ENCODE measurements at places on chromosomes 13 and 19.
A peak's percentile ranks its signal among the peaks of the same experiment; 100 is the strongest.

DNA sequence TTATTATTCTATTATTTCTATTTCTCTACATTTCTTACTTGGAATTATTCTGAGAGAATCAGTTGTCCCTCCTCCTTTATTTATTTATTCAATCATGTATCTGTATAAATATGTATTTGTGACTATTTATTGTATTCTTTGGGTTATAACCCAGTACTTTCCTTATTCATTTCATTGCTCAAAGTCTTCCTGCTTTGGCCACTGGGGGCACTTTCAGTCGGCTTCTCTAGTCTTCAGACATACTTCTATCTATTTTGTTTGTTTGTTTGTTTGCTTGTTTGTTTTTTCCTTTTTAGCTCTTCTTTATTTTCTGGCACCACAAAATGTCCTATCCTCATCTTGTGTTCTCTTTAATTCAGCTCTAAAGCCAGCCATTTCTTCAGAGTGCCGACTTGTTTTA is 260.4 kb downstream of the NALCN start:
- no peak for DNase-seq
- no peak overlapping the region for H3K4me3 ChIP-seq
- no peaks in the 10 kb centered on the region for H3K36me3 ChIP-seq
- H3K27ac ChIP-seq: no peak overlapping the region
- no peaks in the 10 kb centered on the region for H3K4me1 ChIP-seq
- no peaks in the 10 kb centered on the region for H3K27me3 ChIP-seq

GRCh38 chr13:73938372-73939070 is 195.7 kb downstream of the KLF12 start:
- no peak overlapping the region for H3K4me3 ChIP-seq
- H3K27me3 ChIP-seq: no peaks in the 10 kb centered on the region
- no peaks in the 10 kb centered on the region for H3K4me1 ChIP-seq
- no peak for DNase-seq
- H3K36me3 ChIP-seq: no peaks in the 10 kb centered on the region

DNA sequence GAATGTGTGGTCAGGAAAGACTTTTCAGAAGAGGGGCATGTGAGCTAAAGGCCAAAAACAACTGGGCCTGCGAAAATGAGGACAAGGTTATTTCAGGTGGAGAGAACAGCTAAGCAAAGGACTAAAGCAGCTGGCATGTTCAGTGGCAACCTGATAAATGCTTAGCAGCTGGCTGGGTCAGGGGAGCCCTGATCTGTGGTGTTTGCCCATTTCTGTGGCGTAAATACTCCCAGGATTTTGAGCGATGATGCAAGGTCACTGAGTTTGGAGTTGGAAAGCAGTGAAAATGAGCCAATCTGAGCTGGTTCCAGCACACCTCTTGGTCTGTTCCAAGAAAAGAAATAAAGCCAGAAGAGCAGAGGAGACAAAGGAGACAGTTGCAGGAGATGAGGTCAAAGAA is 704.3 kb downstream of the UQCRFS1 start:
- no peak overlapping the region for H3K4me3 ChIP-seq
- no peaks in the 10 kb centered on the region for H3K27me3 ChIP-seq
- DNase-seq: no peak
- no peak overlapping the region for H3K27ac ChIP-seq

GRCh38 chr13:46624353-46624752 is 71.4 kb downstream of the LRCH1 start:
- H3K27me3 ChIP-seq: no peaks in the 10 kb centered on the region
- H3K4me3 ChIP-seq: no peak overlapping the region
- H3K36me3 ChIP-seq: no peaks in the 10 kb centered on the region
- peaks cover 8% of the 10 kb centered on the region for H3K4me1 ChIP-seq

- H3K27me3 ChIP-seq: no peaks in the 10 kb centered on the region
- no peak overlapping the region for H3K4me3 ChIP-seq
- H3K4me1 ChIP-seq: no peaks in the 10 kb centered on the region
- H3K27ac ChIP-seq: no peak overlapping the region
- H3K36me3 ChIP-seq: no peaks in the 10 kb centered on the region
These were observed 9.1 kb upstream of the LILRB5 start for GRCh38 chr19:54266133-54266532.

DNA sequence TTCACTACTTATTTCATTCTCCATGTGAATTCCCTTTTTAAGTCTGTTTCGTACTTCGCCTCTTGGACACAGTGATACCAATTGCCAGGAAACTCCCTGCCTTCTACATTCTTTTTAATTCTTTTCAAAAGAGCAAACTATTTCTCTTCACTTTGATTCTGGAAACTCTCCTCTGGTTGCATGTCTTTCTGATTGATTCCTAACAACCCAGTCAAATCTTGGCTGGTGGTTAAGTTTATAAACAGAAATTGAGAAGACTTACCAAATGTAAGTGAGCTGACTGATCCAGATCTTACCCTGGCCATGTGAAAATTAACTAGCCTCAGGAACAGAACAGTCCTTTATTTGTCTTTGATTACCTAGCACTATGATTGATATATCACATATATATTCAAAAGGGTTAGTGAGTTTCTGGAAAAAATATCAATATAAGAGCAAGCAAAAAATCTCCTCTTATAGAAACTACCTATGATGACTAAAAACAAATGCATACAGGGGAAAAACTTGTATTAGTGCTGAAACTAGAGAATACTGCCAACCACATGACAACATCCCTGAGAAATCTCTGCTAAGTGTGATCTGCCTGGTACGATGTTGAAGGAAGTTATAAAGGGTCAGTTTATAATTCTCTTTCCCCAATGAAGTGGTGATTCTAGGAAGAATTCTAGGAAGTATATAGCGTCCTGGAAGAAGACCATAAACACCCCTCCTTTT is 152.6 kb upstream of the HTR2A start:
- H3K4me3 ChIP-seq: no peak overlapping the region
- H3K4me1 ChIP-seq: no peaks in the 10 kb centered on the region
- no peaks in the 10 kb centered on the region for H3K27me3 ChIP-seq

DNA sequence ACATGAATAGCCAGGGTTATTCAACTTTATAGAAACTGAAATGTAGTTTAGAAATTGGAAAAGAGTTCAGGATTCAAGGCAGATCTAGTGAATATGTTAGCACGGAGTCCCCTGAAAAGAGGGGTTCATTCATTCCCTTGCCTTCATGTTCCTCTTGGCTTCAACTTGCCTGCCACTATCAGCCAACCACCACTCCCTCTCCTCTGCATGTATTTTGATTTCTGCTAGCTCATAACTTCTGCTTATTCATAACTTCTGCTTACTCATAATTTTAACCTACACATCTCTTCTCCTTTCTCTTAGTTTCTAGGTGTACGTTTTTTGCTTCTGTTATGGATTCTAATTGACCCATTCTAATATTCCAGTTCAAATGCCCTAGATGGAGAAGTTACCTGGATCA is 5.5 kb upstream of the SERTM1 start:
- no peaks in the 10 kb centered on the region for H3K4me1 ChIP-seq
- no peak overlapping the region for H3K27ac ChIP-seq
- H3K27me3 ChIP-seq: no peaks in the 10 kb centered on the region
- no peak for DNase-seq
- H3K36me3 ChIP-seq: no peaks in the 10 kb centered on the region

DNA sequence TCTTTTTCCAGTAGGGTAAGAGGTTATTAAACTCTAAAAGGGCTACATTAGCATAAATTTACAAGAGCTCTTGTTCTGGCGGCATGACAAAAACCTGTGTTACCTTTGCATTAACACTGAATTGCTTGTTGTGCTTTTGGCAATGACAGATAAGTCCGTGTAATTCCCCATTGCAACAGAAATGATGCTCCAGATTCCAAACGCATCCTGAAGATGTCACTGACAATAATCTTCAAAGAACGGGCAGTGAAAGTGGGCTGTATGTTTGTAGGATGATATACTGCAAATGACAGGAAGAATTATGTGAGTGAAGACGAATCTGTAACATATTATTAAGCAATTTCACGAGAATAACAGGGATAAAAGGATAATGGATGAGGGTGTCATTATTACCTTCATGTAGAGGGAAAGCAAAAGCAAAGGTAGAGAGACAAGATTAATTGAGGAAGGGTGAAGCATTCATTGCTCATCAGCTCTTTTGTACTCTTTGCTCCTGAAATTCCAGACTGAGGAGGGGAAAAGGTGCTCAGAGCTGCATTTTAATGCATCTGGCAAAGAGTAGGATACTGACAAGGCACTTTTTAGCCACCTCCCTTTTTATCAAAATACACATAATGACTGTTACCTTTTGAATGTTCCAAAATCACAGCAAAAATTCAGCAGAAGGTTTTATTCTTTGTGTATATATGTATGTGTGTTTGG is 38.5 kb upstream of the MAB21L1 start:
- H3K27me3 ChIP-seq: no peaks in the 10 kb centered on the region
- no peak for DNase-seq

DNA sequence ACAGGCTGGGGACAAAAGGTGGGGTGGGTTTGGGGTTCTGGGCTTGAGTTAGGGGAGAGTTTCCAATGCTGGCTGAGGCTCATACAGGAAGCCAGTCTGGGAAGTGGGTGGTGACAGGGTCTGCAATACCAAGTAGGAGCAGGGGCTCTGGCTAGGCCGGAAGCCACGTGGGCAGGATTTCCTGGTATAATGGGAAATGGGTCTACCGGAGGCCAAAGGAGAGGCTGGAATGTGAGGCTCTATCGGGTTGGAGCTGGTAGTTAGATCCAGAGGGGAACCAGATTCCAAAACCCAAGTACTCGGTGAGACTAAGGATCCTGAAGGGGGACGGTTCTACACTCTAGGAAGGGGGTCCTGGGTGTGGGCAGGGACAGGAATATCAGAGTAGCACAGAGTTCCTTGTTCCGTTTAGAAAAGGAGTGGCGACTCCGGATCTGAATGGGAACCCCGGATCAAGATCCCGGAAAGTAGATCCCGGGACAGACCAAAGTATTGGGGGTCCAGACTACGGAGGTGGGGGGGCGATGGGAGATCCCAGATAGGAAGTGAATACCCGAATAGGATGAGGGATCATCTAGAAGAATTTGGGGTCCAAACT is 802 bp downstream of the CDC37 start:
- H3K27me3 ChIP-seq: no peaks in the 10 kb centered on the region
- H3K4me3 ChIP-seq: peak overlapping the region; percentile 66
- H3K4me1 ChIP-seq: peaks cover 29% of the 10 kb centered on the region

DNA sequence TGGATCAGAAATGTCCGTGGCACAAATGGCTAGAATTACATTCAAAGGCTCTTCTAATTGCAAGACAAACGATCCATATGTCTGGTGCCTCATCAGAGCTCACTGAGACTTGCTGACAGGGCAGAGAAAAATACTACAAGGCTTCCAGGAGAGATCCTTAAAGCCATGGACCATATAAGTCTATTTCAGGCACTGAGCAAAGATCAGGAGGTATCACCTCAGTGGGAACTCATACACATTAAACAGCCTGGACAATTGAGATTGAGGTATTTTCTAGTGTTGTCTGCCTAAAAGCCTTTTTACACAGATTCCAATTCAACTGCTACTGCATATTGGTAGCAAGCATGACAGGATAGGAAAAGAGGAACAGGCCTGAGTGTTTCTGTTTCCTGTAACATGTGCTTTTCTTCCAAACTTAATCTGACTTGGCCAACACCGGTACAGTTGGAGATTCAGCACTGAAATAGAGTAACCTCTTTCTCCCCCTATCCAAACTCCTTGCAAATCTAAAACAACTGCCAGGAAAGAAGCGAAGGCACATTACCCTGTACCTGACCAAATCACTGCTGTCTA is 65.9 kb downstream of the SERP2 start:
- no peak overlapping the region for H3K4me3 ChIP-seq
- no peaks in the 10 kb centered on the region for H3K36me3 ChIP-seq
- H3K4me1 ChIP-seq: peaks cover 10% of the 10 kb centered on the region
- H3K27me3 ChIP-seq: no peaks in the 10 kb centered on the region
- no peak overlapping the region for H3K27ac ChIP-seq
- DNase-seq: no peak

DNA sequence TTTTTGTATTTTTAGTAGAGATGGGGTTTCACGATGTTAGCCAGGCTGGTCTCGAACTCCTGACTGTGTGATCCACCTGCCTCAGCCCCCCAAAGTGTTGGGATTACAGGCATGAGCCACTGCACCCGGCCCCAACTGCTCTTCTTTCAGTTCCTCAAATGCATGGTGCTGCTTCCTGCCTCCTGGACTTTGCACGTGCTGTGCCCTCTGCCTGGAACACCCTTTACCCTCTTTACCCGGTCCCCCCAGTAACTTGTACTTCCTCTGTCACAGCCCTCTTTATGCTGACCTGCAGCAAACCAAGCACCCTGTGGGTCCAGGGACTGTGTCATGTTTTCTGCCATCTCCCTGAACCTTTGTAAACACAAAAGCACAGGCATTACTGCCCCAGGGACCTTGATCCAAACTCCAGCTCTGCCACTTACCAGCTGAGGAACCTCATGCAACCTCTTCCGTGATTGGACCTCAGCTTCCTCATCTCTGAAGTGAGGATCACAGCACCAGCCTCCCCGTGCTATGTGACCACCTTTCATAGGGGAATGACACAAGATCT is 3.8 kb downstream of the BLVRB start:
- no peak overlapping the region for H3K4me3 ChIP-seq
- H3K27ac ChIP-seq: no peak overlapping the region
- H3K27me3 ChIP-seq: no peaks in the 10 kb centered on the region
- peaks cover 21% of the 10 kb centered on the region for H3K4me1 ChIP-seq
- peak; percentile 26 for DNase-seq

DNA sequence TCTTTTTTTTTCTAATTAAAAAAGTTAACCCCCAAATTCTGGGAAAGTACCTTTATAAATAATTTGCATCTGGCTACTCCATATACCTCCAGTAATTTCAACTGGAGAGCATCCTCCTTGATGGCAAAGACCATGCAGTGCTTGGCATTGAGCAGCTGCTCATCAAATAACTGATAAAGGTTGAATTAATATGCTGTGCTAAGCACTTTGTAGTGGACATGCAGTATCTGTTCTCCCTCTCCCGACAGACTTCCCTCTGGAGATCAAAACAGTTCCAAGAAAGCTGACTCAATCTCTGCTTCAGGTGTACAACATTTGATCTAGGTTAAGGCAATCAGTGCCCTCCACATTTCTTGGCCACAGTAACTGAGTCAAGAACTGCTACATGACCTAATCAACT is 3.3 kb downstream of the SPRYD7 start:
- peaks cover 9% of the 10 kb centered on the region for H3K4me1 ChIP-seq
- H3K4me3 ChIP-seq: no peak overlapping the region
- no peaks in the 10 kb centered on the region for H3K27me3 ChIP-seq
- no peaks in the 10 kb centered on the region for H3K36me3 ChIP-seq
- no peak overlapping the region for H3K27ac ChIP-seq

DNA sequence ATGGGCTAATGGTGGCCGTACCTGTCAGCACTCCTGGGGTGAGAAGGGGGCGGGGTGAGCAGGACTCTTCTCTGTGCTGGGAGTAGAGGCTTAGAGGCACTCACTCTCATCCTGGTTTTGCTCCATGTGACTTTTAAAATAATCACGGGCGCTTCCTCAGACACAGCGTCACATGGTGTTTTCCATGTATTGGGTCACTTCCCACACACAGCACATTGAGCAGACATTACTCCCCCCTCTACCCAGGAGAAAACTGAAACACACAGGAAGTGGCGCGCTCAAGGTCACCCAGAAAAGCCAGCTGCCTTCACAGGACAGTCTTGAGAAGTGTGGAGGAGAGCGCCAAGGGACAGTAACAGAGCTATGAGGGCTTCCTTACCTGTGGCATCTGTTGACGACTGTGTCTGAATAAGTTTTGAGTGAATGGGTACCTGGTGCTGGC is 23.2 kb downstream of the SPATA13 start:
- H3K4me3 ChIP-seq: no peak overlapping the region
- DNase-seq: peak; percentile 70
- H3K4me1 ChIP-seq: peaks cover 6% of the 10 kb centered on the region
- no peak overlapping the region for H3K27ac ChIP-seq
